ENCODE measurements at places on chromosomes 1 and 21.
A peak's percentile ranks its signal among the peaks of the same experiment; 100 is the strongest.

GRCh38 chr21:45611939-45612664 lies 31.4 kb upstream of the PCBP3 start:
- no peak for DNase-seq

DNA sequence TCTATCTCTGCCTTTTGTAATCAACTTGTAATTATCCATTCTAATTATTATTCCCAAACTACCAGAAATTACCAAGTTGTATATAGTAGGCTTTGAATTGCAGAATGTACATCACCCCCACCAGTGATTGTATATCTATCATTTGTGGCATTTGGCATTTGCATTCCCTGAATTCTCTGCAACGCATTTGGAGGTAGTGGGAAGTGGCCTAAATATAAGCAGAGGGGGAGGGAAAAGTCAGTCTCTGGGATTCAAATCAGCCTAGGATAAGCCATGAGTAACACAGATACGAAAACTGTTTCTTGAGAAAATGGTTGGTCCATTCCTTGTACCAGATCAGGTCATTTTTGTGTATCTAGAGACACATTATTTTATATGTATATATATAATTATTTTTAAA lies 20.7 kb downstream of the DDX20 start:
- no peak for DNase-seq

DNA sequence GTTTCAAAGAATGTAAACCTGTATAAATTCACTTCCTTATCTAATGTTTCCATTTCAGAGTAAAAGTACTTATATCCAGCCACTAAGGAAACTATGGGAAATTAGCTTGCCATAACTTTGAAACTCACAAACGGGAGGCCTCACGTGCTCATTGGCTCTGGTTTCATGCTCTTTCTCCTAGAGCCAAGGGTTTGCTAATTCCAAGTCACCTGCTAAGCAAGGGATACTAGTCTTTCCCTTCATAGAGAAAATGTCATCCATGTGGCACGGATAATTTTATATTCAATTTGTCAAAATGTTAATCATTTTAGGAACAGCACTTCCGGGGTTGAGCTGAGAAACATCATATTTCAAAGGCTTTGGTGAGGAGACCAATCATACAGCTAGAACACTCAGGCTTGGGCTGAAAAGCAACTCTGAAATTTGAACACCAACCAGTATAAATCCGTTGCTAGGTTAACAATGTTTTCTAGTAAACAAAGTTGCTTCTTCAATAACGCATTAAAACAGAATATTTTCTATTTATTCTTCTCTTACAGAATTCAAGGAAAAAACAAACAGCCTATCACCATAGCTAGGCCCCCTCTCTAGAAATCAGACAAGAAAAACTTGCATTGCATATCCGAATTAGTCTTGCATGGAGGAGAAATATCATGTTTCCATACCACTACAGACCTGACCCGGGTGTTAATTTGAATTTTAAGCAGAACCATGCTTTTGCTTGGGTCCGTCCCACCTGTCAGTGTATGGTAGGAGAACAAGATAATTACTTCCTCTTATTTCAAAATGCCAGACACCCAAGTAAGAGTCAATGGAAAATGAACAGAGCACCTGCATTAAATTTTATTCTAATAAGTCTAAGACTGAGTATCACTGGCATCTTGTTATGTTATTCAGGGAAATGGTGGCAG lies 196.1 kb upstream of the ESRRG start:
- DNase-seq: no peak

GRCh38 chr1:23554481-23555269 lies 4.6 kb downstream of the ID3 start:
- DNase-seq: peak; percentile 68

- DNase-seq: no peak
Observed at GRCh38 chr21:28138272-28138671, 854.4 kb downstream of the LTN1 start.

DNA sequence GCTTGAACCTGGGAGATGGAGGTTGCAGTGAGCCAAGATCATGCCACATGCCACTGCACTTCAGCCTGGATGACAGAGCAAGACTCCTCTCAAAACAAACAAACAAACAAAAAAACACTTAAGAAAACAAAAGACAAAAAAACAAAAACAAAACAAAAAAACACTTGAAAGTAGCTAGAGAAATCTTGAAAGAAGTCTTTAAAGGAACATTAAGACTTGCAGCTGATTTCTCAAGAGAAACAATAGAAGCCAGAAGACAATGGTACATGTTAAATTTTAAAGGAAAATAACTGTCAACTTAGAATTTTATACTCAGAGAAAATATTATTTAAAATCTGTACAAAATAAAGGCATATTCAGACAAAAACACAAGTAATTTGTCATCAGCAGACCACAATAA lies 71.3 kb downstream of the HLX start:
- no peak for DNase-seq

DNA sequence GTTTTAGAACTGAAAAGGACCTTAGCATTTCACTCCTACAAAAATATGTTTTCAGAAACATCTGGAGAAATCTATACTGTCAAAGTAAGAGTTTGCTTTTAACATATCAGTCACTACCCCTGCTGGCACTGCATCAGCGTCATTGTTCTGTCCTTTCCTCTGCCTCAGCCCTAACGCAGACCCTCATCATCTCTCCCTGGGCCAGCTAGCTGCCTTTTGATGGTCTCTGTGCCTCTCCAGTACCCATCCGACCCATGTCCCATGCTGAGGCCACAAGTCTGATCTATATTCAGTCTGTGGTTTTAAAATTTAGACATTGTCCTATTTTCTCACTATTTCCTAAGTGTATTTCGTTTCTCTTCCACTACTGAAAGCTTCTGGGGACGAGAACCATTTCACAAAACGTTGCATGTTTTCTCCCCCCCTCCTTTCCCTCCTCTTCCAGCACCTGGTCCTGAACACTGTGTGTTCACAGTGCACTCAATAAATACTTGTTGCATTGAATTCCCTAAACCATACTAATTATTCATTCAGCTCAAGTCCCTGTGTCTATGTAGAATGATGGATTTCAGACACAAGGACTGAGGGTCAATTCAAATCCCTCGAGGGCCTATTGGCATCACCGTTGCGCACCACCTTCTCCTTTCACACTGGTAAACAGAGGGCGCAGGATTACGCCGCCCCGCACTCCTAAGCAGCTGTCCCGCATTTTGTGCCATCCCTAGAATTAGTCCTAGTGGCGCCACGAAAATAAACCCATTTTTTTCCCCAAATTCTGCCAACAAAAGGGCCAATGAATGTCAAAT lies 53.4 kb downstream of the CD2 start:
- DNase-seq: no peak

- DNase-seq: no peak
Observed at GRCh38 chr1:214842856-214843255, 239.7 kb upstream of the KCNK2 start.

DNA sequence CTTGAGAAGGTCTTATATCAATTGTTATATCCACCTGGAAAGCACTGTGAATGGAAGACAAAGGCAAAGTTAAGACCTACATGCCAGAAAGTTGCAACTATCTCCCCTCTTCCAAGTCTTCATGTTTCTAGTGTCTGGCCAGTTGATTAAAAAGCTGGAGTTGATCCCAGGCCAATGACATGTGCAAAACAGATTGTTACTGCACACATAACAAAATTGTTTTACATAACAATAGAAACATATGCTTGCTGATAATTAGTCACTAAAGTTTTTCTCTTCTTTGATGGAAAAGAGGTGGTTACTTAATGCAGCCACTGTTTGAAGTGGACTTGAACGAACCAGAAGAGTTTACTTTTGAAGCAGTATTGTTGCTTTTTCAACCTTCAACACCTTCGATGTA lies 158.2 kb downstream of the TGFBR3 start:
- DNase-seq: no peak

GRCh38 chr1:121546830-121547591 lies 362.2 kb downstream of the SRGAP2C start:
- DNase-seq: no peak
